ENCODE measurements at places on chromosomes 1 and 21.

- DNase-seq, result no peak
These were observed 129.8 kb downstream of the VAV3 start for GRCh38 chr1:107835151-107835670.

DNA sequence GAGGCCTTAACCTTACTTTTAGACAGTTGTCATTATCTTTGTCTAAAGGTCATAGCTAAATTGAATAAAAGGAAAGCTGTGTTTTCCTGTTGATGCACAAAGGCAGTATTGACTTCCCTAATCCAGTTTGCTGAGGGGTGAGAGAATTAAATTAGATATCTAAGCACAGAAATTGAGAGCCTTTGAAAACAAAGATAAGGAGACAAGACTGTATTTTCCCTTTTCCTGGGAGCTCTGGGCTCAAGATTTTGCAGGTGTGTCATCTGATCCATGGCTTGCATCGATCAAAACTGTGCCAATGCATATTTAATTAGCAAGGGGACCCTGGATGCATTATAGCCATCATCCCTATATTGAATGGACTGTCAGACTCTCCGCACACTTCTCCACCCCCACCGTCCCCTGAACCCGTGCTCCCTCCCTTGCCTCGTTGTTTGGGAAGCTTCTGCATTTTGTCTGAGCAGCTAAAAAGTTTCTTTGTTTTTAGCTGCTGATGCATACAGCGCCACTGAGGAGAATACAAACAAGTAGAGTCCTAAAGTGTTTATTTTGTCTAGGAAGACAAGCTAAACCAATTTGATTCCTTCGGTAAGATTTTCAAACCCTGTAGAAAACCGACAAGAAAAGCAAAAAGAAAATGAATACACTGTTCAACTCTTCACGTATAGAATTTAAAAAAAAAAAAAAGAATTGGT, 186.3 kb downstream of the NFIA start:
- no peak for DNase-seq

DNA sequence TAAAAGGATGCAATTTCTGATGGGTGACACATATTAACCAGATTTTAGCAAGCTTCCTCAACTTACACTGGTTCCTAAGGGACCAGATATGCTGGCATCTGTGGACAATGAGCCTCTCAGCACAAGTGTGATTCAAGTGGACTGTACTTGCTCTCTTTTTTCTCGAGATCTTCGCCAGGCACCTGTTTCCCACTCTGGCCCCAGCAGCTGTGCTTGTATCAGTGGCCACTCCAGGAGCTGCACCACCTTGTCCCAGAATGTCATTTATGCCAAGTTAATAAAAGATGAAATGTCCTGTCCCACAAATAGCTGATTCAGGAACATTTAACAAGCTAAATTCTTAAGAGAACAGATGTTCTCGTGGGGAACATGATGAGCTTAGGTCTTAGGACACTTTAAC, 14.6 kb downstream of the C1orf198 start:
- no peak for DNase-seq

DNA sequence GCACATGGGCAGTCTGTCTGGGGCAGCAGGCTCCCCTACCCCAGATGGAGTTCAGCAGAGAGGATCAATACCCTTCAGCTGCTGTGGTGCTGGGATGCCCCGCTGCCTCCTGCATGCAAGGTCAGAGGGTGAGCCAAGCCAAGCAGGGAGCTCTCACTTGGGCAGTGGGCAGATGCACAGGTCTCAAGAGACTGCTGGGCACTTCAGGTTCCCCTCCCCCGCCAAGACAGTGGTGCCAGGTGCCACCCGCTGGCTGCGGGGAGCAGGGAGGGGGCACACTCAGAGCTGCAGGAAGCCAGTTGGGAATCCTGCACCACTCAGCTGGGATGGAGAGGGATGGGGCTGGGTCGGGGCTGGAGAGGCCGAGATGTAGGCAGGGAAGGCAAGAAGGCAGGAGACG, 15.8 kb upstream of the EVA1B start:
- DNase-seq, result no peak

DNA sequence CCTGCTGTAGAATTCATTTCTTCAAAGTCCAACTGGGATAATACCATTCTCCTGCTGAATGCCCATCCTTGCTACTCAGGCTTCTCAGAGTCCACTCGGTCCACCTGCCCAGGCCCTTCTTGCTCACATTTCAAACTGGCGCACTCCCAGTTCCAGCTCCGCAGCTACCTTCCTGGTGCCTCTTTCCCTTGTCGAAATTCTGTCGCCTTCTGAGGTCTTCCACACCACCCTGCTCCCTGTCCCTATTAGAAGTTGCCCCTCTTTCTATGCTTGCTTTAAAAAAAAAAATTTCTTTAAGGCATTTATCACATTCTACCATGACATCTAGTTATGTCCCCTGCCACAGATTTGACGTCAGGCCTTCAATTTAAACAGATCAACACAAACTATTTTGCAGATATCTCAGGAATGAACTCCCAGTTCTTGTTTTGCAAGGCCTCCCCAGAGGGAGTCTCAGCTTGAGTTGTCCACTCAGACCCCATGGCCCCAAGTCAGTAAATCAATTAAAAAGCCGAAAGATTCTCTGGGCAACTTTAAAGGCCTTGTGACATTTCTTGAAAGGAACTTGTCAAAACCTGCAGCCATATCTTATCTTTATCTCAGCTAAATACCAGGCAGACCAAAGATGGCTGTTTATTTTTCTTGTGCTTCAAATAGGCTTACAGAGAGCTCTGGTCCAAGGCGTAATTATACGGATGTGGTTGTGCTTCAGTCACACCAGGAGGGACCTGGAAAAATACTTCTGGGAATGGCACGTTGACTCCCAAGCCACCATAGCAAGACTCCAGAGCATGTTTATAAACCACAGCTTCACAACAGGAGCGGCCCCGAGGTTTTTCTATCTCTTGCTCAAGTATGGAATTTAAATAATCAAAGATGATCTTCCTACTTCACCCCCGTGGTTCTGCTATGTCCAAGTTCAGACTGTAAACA, 2.2 kb downstream of the FAM89A start:
- DNase-seq, result no peak

- peak; percentile 25 for DNase-seq
These were observed 44.3 kb downstream of the TPR start for GRCh38 chr1:186330758-186331157.

GRCh38 chr21:27493542-27493941, 526.7 kb upstream of the ADAMTS5 start:
- DNase-seq, result no peak

GRCh38 chr1:55190109-55190508, 25.1 kb downstream of the USP24 start:
- no peak for DNase-seq

- DNase-seq, result no peak
These were observed 3.2 kb downstream of the TRPM2 start for GRCh38 chr21:44356636-44357035.

DNA sequence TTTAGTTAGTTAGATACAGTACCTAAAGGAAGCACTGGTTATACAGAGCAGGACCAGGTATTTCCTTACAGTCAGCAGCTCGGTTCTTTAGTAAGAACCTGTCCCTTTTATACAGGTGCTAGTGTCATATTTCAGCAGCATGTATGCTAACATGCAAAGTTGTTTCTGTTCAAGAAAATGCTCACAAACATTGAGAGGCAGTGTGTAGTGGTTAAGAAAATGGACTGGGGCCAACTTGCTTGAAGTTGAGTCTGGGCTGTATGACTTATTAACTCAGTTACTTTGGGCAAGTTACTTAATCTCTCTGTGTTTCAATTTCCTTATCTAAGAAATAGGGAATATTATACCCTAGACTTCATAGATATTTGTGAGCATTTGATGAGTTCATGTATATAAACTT, 31.1 kb downstream of the AK4 start:
- no peak for DNase-seq

GRCh38 chr21:29443411-29444010, 144.8 kb downstream of the BACH1 start:
- no peak for DNase-seq

GRCh38 chr1:224338150-224338838, 8.3 kb upstream of the NVL start:
- no peak for DNase-seq

DNA sequence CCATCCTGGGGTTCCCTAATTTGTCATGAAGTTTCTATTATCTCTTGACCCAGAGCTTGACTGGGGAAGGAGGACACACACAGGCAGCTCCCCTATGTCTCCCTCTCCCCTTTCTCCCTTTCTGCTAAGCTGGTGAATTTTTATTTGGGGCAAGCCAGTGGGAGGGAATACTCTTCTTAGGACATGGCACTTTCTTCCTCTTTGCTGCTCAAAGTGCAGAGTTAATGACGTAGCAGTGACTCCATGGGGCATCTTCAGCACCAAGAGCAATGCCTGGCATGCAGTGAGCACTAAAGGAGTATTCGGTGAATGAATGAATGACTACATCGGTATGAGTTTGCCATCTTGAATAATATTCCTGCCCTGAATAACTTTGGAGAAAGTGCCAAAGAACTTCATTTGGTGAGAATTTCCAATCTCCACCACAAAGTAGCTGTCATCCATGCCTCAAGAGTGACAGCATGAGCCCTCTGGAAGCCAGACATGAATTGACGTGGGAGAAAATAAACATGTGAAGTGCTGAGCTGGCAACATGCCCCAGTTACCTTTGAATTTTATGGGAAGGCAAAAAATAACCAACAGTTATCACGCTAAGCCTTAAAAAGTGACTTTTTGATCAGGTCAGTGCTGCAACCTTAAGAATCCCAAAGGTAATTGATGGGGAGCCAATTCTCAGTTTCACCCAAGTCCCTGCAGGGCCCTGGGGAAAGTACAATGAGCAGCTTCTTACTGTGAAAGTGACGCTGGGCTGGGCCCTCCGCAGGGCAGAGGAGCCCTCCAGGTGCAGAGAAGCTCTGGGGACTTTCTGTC, 22.1 kb upstream of the ATF3 start:
- DNase-seq, result no peak

DNA sequence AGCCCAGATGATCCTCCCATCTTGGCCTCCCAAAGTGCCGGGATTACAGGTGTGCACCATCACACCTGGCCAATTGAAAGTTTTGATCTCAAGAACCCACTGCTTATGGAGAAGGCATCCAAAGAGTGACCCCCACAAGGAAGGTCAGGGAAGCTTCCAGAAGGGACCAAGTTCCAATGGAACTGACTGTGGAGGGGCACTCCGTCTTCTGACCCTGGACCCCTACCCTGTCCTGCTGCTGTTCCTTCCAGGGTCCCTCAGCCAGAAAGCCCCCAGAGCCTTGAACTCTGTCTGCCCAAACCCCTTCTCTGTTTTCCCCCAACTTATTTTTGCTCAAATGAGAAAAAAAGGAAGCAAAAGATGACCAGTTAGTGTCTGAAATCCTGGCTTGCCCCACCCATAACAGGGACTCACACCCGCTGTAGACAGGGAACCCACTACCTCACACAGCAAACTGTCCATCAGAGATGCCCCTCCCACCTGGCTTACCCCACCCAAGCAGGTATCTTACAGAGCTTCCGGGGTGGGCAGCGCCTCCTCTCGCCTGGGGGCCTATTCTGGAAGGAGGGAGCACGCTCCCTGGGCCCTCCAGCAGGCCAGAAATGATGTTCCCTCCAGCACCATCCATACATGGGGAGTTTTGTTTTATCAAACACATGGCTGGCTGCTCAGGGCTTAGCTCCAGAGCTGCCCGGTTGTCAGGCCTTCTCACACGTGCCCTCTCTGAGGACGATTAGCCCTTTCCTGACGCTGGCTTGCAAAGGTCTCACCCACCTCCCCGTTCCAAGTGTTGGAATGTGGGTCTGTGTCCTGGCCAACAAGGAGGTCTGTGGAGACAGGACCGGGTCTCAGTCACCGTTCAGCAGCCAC, 3.1 kb upstream of the WNT3A start:
- no peak for DNase-seq

GRCh38 chr1:85295654-85296053, 19.2 kb upstream of the BCL10 start:
- no peak for DNase-seq

DNA sequence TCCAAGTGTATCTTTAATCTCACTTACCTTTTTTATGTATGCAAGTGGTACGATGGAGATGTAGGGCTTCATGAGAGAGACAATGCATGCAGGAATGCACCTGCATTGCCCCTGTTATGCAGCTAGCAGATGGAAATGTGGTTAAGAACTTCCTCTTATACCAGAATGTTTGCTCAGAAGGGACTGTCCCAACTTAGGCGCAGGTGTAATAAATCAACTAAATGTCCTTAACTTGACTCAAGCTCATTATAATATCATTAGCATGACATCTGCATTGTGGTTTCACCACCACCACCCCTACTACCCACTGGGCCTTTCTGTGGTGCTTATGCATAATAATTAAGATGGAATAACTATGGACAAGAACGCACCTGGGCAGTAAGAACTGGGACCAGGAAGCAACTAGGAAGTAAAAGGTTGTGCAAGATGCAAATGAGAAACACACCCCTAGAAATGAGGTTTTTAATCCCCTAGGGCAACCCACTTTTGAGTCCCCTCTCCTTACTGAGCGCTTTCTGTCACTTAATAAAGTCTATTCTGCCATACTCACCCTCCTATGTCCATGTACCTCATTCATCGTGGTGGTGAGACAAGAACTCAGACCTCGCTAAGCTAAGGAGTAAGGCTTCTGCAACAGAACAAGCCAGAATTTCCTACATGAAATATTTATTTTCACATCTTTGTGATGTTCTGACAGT, 1103.3 kb upstream of the B3GALT2 start:
- DNase-seq, result no peak

- DNase-seq, result peak; percentile 10
These were observed 28.4 kb downstream of the WDR4 start for GRCh38 chr21:42850866-42851391.

- no peak for DNase-seq
These were observed 22.4 kb upstream of the KANK4 start for GRCh38 chr1:62341615-62342014.

DNA sequence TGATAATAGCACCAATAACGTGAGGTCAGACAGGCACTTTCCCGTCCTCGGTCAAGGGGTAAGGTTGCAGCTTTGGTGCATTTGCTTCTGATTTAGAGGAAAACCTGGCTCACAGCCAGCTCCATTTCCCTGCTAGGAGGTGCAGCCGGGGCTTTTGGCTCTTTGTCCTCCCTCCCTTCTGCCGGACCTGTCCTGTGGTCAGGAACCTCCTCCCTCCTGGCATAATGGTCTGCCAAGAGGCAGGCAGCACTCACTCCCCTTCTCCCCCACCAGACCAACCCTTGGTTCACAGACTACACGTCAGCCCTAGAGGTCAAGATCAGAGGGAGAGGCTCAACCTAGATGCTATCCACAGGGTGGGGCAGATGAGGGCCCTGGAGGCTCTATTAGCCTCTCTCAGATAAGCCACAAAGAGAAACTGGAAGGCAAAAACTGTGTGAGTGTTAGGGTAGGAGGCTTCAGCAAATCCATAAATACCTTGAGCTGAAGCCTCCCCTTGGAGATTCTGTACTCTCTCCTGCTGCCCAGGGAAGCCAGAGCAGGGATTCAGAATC, 64.8 kb downstream of the PLXNA2 start:
- no peak for DNase-seq

GRCh38 chr21:42433946-42434551, 30.3 kb downstream of the UBASH3A start:
- no peak for DNase-seq

- DNase-seq, result peak; percentile 37
These were observed 553 bp downstream of the TTC3 start for GRCh38 chr21:37073417-37074196.
